ENCODE measurements at places on chromosomes 7 and 10.

DNA sequence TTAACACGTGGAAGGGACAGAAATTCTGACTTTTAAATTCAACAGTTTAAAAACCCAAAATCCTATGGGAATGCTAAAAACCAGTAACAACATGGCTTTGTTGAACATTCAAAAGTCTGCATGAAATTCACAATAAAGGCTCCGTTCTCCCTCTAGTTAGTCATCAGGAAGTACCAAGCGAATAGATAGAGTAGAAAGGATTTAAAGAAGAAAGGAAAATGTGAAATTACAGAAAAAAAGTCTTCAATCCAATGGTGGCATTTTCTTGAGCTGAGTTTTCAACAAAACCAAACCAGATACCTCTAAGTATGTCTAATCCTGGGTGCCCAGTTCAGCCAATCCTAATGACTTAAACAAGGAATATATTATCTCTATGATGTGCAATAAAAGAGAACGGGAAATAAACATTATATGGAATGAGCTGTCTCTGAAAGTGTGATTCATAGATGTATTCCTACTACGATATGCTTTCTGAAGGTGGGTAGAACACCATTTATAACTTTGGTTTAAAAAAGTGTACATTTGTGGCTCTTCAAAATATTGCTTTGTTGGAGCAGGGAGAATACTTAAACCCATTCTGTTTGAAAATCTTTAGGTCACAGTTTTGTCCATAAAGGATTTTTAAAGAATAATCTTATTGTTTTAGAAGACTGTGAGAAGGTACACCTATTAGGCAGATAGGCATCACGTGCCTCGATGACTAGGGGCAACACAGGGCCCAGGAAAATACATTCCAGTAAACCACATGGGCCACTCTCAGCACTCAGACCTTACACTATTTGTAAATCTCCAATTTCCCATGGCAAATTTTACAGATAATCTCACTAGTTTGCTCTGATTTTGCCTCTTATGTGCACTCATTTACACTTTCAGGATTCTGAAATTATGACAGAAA lies 87.7 kb downstream of the CUBN start:
- no peak for DNase-seq

DNA sequence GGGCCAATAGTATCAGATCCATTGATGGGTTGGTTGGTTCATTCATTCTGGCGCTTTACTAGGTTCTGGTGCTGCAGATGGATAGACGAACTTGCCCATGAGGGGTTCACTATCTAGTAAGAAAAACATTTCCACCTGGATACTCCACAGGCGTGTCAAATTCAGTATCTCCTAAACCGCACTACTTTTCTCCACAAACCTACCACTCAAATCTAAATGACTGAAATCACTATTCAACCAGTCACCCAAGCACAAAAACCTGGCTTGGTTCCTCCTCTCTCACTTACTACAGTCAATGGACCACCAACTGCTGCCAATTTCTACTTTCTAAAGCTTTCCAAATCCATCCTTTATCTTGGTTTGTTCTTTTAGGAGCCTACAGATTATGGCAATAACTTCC lies 572 bp downstream of the AGK start:
- no peak for DNase-seq

GRCh38 chr10:77926566-77927401 lies at the start of gene DLG5:
TSS of gene DLG5 (minus strand) at chr10:77926755. CDS start at chr10:77926520, 235 bp downstream.
- DNase-seq = peak; percentile 47

DNA sequence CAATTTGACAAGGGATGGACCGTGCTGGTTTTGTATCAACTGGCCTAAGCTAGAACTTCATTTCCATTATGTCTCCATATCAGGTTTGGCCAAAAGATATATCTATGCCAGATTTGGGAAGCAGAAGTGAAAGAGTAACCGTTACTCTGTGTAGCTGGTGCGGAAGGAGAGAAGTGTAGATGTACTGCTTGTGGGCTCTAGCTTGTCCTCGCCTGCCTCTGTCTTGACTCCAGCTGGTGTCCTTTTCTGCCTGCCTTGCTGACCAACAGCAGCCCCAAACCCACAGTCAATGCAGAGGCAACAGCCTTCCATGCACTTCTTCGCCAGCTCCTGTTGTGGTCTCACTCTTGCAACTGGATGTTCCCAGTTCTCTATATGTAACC lies 128.5 kb downstream of the KIF20B start:
- no peak for DNase-seq

DNA sequence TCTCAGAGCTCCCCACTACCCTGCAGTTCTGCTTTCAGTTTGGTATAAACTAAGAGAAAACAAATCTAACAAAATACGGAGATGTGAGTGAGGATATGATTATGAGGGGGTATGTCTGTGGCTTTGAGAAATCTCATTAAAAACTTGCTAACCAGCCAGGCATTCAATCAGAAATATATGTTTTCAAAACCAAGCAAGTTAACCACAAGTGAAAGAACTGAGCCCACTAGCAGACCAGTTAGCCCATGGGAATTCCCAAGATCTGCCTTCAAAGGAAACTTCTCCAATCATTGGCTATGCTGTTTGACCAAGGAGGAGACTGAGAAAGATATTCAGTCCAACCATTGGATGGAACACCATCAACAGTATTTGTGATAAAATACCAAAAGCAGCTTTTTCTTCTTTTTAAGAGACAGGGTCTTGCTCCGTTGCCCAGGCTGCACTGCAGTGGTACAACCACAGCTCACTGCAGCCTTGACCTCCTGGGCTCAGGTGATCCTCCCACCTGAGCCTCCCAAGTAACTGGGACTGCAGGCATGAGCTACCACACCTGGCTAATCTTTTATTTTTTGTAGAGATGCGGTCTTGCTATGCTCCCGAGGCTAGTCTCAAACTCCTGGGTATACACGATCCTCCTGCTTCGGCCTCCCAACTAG lies 41.2 kb downstream of the FGFR2 start:
- DNase-seq = no peak
